Hippocampal formation (tissue), 2 donors: ENCODE measurements at places on chromosomes 4 and X.

- DNase-seq = no peak
Measured at GRCh38 chr4:184317234-184317918, 99.7 kb upstream of the ENPP6 start.

- DNase-seq = no peak
Measured at GRCh38 chrX:39773923-39774773, 323.6 kb downstream of the BCOR start.

- DNase-seq = no peak
Measured at GRCh38 chr4:128155231-128155855, 94.2 kb downstream of the LARP1B start.

DNA sequence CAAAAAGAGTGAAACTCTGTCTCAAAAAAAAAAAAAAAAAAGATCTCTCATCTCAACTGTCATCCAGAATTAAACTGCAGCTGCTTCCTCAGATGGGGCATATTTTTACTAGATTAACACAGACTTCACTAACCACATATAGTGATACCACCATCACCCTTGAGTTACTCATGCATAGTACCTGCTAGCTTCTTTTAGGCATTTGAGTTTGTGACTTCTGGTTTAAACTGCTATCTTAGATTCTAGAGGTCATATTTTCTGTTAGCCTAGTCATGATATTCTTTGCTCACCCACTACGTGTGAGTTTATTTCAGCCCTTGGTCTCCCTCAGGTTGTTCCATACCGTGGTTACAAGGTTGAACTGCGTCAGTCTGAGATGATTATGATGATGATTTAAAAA is 154.9 kb upstream of the BMP3 start:
- DNase-seq = no peak

DNA sequence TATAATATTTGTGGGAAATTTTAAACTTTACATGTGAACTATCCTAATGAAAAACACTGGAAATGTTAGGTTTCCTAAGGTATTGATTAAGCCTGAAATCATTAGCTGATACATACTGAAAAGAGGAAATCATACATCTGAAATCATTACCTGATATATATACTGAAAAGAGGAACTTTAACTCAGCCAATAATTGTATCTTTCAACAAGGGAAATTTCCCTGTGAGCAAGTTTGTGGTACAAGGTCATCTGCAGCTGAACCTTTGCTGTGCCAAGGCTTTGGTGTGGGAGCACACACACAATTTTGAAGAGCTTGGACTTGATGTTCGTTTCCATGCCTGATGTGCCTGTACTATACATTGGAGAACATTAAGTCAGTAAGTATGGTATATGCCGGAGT is 131.9 kb upstream of the USP9X start:
- DNase-seq = no peak

- no peak for DNase-seq
Measured at GRCh38 chr4:14800977-14801376, 201.3 kb upstream of the CPEB2 start.

GRCh38 chrX:152537373-152537772 is 86.3 kb upstream of the GABRA3 start:
- no peak for DNase-seq

DNA sequence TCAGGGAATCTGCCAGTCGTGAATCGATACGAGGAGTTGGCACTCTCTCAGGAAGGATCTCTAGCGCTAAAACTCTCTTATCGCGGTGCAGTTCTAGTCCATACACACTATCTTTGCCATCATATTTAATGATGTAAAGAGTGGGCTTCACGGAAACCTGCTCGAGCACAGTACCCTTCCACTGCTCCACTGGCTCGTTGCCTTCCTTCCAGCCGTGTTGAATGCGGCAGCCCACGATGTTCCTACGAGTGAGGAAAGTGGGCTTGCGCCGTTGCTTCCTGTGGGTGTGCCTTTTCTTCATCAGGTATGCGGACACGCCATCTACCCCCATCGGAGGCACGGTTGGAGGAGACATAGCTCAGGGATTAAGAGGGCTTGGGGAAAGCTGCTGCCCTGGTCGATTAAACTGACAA is 661 bp downstream of the SPIN4 start:
- DNase-seq = peak; percentile 16

DNA sequence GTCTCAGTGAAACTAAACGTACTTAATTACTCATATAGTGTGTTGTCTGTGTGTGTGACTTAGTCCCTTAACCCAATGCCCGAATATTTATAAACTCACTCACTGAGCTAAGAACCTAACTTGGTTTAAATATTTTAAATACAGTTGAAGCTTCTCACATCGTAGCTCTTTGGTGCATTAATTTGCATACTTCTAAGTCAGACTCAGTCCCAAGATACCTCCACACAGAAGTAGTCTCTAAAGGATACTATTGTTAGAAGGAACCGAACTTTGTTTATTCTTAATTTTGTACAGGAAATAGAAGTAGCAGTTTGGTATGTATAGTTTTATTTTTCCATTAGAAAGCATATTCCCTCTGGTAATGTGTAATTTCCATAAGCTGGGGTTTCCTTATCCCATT is 54.0 kb upstream of the NKAP start:
- no peak for DNase-seq

GRCh38 chr4:78298618-78299017 is 241.5 kb downstream of the FRAS1 start:
- DNase-seq = no peak

GRCh38 chr4:69126024-69126423 is 29.8 kb downstream of the UGT2B7 start:
- no peak for DNase-seq

DNA sequence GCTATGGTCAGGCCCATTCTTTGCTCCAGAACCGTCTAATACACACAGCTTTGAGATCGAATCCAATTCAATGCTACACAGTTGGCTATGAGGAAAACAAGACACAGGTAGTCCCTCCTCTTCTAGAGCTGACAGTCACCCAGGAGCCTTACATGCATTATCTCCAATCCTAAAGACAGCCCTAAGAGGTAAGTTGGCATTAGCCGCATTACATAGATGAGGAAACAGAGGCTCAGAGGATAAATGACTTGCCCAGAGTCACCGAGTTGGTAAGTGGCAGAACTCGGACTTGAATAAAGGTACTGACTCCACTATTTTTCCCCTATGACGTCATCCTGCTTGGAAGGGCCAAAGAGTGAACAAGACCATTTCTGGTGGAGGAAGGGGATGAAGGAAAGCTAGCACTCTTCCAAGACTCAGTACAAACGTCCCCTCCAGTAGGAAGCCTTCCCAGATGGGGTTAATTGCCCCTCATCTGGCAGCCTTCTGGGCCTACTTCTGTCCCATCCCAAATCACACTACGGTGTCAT is 8.5 kb downstream of the IQSEC2 start:
- DNase-seq = no peak

- no peak for DNase-seq
Measured at GRCh38 chrX:42398967-42399631, 378.9 kb downstream of the PPP1R2C start.

- DNase-seq = no peak
Measured at GRCh38 chrX:17323397-17323796, 51.6 kb upstream of the NHS start.

DNA sequence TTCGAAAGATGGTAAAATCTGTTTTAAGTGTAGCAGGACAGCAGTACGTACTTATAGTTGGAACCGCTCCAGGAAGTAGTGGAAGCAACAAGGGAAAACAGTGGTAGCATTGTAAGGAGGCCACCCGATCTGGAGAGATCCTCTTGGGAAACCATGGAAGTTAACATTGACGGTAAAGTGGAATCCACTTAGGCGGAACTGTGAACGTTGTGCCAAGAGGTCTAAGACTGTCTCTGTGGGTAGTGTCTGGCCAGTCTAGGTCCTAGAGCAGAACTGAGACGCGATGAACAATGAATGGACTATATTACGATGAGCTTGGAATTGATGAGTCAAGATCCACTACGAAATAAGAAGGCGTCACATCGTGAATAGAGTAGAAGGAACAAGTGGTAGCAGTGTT is 124.0 kb downstream of the TENM3 start:
- no peak for DNase-seq
